MM.1S (cell line): ENCODE measurements at places on chromosomes 6 and 20.

- no peak for DNase-seq
These were observed 31.3 kb upstream of the AFDN start for GRCh38 chr6:167795321-167795811.

- DNase-seq: peak; percentile 40
These were observed at the start of gene BNIP5 for GRCh38 chr6:36336779-36337241. TSS of gene BNIP5 (minus strand) at chr6:36336888. CDS start at chr6:36330690, 6,198 bp downstream.

DNA sequence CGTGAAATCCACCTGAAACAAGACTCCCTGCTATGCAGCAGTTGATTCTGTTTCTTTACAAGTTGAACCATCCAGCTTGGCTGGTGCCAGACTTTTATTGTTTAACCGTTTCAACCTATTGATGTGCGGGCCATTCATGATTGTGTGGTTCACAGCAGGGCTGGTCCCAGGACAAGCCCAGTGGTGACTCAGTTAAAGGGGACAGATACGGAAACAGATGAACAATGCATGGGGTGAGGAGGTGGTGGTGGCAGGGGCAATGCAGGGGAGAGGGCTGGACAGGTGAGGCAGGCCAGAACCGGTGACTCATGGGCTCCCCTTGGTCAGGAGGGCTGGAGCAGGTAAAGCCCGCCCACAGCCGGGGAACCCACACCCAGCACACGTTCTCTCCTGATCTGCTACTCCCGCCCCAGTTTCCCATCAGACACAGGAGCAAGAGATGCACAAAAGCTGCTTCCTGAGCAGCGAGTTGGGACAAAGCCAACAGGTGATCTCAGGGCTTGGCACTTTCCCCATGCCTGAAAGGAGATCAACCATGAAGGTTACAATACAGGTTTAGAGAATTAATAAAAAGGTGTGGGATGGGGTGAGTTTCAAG is 232.2 kb downstream of the LY86 start:
- DNase-seq: no peak

- no peak for DNase-seq
These were observed 688.6 kb downstream of the TENT5A start for GRCh38 chr6:81063891-81064290.

- no peak for DNase-seq
These were observed 833.7 kb downstream of the TFAP2A start for GRCh38 chr6:9581155-9581554.

GRCh38 chr6:36118550-36119107 is 11.7 kb upstream of the MAPK13 start:
- DNase-seq: no peak

- no peak for DNase-seq
These were observed 145.3 kb upstream of the MLN start for GRCh38 chr6:33949111-33949510.

DNA sequence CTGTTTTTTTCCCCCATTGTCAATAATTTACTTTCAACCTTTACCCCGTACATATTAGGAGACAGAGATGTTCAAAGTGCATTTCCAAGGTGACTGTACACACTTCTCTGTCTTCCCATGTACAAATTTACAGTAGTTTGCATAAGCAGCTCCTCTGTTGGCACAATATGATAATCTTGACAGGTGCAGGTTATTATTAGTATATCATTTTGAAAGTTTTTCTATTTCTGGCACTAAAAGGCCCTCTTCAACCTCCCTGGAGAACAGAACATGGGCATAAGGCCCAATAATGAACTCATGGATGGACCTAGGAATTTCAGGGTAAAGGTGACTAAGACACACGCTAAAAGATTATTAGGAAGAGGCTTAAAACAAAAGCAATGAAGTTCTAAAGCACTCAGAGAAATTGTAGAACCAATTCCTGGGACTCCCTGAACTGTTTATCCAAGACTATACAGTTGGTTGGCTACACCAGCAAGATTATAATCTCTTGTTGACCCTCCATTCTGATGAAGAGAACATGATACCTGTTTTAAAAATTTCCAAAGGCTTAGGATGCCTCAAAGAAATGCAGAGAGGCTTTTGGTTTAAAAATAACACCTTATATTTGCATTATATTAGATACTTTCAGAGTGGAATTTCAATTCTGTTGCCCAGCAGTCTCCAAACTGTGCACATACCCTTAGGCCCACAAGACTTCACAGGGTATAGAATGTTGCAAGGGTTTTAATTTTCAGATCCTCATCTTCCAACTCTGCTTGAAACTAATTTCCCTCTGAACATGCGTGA is 1.1 kb downstream of the AIG1 start:
- no peak for DNase-seq

GRCh38 chr6:132218059-132218696 is 183.1 kb downstream of the MOXD1 start:
- DNase-seq: peak; percentile 48

DNA sequence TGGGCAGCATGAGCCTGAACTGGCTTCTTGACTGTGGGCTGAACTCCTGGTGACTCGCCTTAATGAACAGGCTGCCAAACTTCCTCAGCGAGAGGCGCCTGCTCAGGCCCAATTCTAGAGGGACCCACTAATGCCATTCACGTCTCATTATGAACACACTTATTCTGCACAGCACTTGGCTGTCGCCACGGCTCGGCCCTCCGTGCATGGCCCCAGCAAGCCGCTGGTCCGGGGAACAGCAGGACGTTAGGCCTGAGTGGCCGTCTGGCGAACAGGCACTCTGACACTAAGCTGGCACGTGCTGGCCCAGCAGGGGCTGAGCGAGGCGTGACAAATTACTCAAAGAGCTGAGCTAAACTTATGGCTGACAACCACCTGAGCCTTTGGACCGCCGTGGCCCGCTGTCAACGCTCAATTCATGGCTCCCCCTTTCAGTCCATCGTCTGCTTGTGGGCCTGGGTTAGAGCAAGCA is 45.9 kb downstream of the INSM1 start:
- no peak for DNase-seq

GRCh38 chr20:50053362-50054230 is 59.4 kb downstream of the UBE2V1 start:
- no peak for DNase-seq

DNA sequence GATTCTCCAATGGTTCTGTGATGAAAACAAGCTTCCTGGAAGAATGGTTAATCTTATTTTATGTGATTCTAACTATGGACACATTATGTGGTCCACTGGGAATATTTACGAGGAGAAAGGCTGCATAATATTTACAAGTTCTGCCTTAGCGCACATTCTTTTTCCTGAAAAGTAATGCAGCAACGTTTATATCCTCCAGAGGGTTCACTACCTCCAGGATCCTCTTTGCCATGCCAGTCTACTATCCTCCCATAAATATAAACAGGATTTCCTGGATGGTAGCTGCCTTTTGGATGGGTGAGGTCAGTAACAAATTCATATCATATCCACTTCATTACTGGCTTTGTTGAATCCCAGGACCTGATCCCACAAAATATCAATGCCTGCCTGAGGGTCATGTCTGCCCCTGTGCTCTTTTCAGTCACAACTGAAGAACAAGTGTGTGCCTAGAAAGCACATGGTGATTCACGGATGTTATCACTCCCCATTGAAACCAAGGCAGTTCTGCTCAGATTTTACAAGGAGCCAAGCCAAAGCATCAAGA is 30.4 kb downstream of the ADGRF5 start:
- no peak for DNase-seq

DNA sequence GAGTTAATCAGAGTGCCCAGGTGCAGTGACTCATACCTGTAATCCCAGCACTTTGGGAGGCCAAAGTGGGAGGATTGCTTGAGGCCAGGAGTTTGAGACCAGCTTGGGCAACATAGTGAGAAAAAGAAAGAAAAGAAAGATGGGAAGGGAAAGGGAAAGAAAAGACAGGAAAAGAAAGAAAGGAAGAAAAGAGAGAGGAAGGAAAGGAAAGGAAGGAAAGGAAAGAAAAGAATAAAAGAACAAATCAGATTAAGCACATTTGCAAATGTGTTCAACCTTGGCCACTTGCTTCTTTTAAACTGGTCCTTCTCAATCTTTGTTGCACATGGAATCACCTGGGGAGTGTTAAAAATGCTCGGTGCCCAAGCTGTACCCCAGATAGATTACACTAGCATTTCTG is 28.0 kb downstream of the NR2E1 start:
- DNase-seq: no peak

- no peak for DNase-seq
These were observed 38.6 kb downstream of the FOXP4 start for GRCh38 chr6:41584668-41585205.

DNA sequence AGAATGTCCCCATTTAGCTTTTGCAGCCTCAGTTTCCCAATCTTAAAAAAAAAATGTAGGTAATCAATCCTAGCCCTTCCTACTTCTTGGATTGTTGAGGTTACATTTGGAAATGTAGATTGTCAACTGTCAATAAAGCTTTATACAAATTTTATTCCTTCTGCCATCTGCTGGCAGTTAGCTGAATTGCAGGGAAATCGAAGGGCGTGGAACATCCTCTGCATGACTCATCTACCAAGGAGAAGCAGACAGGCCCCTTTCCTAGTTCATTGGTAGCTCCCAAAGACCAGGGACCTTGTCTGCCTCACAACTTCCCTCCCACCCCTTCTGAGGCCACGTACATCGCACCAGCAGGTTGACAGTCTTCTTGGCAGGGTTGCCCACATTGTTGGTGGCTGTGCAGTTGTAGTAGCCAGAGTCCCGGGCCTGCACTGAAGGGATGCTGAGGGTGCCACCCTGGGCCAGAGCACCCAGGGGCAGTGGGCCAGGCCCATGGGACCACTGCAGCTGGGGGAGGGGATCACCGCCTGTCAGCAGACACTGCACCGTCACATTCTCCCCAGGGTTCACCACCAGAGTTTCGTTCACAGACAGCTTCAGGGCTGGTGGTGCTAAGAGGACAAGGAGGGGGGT is 43.6 kb downstream of the MDGA1 start:
- peak; percentile 65 for DNase-seq

DNA sequence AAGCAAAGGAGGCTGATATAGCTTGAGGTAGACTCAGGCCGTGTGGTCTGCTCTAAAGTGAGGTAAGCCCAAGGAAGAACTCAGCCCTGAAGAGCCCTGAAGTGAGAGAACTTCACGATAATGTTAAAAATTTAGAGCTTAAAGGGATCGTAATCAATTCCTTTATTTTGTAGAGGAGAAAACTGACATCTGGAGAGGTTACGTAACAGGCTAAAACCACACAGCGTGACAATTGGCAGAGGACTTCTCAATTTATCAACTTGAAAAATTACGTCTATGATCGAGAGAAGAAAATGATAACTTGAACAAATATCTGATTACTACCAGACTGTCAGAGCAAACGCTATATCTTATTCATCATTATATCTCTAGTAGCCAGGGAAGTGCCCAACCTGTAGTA is 121.8 kb upstream of the FOXO3 start:
- DNase-seq: no peak

- DNase-seq: no peak
These were observed 367.0 kb upstream of the MARCKS start for GRCh38 chr6:113489952-113490746.

DNA sequence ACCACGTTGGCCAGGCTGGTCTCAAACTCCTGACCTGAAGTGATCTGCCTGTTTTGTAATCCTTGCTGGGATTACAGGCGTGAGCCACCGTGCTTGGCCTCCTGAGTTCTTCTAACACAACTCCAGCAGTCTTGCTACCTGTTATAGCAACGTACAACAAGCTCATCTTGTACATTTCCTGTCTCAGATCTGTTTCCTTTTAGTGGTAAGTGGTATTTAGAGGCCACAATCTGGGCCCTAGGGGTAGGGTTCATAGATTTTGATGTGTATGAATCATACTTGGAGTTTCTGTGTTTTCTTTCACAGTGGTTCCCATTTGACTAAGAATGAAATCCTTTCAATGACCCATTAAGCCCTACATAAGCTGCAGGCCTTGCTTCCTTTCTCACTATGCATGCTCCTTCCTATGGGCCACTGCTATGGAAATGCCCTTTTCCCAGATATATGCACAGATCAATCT is 27.1 kb upstream of the SYNCRIP start:
- peak; percentile 77 for DNase-seq

GRCh38 chr20:59159091-59159490 is 4.5 kb upstream of the ZNF831 start:
- DNase-seq: no peak

- peak; percentile 25 for DNase-seq
These were observed 43.8 kb upstream of the DYNLRB1 start for GRCh38 chr20:34472246-34472925.

DNA sequence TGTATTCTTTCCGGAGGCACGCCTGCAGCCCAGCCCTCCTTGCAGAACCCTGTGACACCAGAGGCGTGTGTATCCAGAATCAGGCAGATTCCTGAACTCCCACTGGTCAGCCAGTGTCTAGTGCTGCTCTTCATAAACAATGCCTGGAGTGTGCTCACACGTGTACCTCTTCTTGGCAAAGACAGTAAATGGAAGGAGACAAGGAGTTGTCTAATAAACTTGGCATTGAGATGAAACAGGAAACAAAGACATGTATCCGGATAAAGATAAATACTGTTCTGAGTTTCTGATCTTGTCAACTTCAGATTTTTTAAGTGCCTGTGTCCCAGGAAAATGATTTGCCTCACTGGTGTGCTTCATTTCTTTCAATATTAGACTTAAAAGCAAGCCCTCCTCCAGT is 1.7 kb downstream of the RPS6KA2 start:
- no peak for DNase-seq

DNA sequence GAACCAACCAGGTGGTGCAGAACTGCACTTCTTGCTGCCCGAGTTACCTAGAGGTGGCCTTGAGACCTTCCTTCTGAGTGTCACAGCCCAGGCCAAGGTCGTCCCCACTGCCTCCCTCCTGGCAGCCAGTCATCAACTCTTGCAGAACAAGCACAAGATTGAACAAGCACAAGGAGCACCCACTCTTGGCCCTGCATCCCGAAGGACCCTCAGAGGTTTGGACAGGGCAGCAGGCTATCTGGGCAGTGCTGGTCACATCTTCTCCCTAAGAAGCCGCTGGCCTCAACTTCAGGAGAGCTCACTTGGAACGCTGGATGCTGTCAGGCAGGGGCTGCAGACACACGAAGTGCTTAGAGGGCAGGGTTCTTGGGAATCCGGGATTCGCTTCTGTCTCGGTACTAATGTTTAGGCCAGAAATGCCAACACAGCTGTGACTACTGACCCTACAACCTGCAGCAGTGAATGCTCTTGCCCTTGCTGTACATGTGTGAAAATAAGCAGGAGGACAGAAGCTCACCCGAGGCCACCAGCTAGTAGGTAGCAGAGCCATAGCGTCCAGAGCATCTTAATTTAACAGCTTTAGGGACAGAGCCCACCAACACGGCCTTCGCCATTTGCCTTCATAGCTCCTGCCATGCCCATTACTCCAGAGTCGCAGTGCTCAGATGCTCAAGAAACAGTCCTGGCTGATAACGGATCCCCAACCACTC is 4.0 kb upstream of the ACSS1 start:
- DNase-seq: no peak

DNA sequence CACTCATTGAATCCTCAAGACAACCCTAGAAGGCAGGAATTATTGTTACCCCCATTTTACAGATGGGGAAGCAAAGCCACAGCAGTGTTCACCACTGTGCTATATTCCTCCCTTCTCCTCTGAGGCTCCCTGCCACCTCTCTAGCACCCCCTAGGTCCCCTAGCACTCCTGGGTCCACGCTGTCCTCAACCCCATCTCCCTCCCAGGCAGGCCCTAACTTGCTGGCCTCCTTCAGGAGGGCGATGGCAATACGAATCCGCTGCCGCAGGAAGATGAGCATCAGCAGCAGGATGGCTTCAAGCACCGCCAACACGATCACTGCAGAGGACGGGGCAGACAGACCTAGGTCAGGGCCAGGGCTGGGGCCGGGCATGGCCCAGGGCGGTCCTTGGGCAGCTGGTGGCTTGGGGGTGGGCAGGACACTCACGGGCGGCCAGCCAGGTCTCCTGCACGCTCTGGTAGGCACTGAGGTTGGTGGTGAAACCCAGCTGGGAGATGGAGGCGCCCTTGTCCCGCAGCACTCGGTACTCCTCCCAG is 7.8 kb upstream of the NEU1 start:
- DNase-seq: no peak

- no peak for DNase-seq
These were observed 1257.2 kb upstream of the EYS start for GRCh38 chr6:66964216-66964615.
